ENCODE measurements at places on chromosomes 2 and 18. TPM values are rescaled to one million over a fixed set of nuclear protein-coding genes. Genes with fewer than 3 reads are reported as not detected.

GRCh38 chr2:186534406-186534805 lies 48.3 kb downstream of the ZC3H15 start:
- no peak for DNase-seq

GRCh38 chr2:228777855-228778355 lies 493.2 kb downstream of the PID1 start:
- no peak for DNase-seq

GRCh38 chr2:215772634-215773563 lies 240.5 kb downstream of the MREG start:
- no peak for DNase-seq

ATP8B1 gene
- not detected for total RNA-seq

GRCh38 chr2:8408560-8409460 lies 273.0 kb upstream of the ID2 start:
- DNase-seq: peak; percentile 85

- DNase-seq: no peak
Measured at GRCh38 chr18:12044591-12044990, 49.1 kb upstream of the ANKRD62 start.

- DNase-seq: no peak
Measured at GRCh38 chr2:64601785-64602391, 51.8 kb downstream of the SERTAD2 start.

RESP18 gene
- total RNA-seq: not detected

GRCh38 chr2:2866459-2866858 lies 511.2 kb downstream of the EIPR1 start:
- no peak for DNase-seq

ABCB11 gene
- not detected for total RNA-seq

HIBCH gene
- total RNA-seq: 15.2 TPM

DNA sequence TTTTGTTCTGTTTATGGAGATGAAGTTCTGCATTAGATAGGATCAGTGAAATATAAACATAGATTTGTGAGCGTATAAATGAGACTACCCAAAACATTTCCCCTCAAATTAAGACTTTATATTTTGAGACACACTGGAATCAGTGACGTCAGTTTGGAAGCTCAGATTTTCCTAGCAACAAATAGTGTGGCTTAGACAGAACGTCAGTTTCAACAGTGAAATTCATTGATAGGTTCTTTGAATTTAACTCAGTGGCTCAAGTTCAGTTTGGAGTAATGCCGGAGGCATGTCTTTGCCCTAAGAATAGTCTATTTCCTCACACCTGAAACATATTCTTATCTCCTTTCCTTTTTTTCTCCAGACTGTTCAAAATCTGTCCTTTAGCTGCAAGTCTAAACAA lies 113.6 kb upstream of the ARHGAP15 start:
- no peak for DNase-seq

GPR39 gene
- not detected for total RNA-seq

SPTBN1 gene
- 120 TPM for total RNA-seq

DNA sequence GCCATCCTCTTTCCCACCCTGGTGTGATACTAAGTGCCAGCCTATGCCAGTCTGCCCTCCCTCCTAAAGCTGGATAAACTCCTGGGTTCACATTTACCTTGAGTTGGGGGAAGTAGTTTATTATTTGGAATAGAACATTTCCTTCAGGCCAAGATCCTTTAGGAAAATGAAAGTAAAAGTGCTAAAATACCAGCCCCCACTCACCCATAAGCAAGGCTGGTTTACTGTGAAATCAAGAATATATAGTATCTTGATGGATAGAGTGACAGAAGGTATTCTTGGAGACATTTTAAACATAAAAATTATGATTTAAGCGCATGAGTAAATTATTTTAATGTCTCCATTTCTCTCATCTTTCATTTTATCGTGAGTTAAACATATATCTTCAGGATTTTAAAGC lies 27.1 kb downstream of the ZNF532 start:
- DNase-seq: no peak

DNA sequence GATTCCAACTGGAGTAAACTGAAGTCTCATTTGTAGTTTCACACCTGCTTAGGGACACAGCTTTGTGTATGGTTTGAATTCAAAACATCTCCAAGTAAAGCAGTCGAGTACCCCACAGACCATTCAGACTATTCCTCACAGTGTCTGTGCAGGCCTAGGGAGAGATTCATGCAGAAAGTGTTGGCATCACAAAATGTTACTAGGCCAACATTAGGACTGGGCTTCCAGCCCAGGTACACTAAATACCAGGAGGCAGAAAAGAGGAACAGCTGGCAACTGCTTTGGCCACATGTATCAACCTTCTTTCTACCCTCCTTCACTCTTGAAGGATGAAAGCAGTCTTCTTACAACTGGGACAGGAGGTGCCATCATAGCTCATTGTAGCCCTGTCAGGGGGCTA lies 270.4 kb upstream of the TMEFF2 start:
- DNase-seq: no peak

DNA sequence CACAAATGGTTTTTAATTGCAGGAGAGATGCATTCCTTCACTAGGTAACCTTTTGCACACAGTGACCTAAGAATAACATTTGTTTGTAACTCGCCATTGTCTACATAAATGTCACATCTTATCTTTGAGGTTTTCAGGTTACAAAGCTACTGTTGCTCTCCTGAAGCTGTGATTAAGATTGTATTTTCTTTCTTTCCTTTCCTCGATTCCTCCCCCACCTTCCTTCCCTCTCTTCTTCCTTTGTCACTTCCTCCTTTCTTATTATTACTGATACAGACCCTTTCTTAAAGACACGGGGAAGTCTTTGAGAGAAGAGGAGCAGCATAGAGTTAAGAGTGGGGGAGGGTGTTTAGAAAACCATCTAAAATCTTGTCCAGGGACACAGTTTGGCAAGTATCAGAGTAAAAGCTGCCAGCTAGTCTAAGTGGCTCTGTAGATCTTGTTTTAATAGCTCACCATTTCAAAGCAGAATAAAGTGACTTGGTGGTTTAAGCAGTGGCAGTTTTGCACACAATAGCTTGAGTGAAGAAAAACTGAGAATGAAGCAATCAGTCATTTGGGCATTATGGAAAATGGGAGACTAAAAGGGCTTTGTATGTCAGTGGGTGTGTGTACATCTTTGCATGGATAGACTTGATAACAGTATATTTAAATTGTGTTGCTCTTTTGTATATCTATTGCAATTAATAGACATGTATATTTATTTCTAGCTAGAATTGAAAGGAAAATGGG lies 10.9 kb downstream of the CERS6 start:
- no peak for DNase-seq

DNA sequence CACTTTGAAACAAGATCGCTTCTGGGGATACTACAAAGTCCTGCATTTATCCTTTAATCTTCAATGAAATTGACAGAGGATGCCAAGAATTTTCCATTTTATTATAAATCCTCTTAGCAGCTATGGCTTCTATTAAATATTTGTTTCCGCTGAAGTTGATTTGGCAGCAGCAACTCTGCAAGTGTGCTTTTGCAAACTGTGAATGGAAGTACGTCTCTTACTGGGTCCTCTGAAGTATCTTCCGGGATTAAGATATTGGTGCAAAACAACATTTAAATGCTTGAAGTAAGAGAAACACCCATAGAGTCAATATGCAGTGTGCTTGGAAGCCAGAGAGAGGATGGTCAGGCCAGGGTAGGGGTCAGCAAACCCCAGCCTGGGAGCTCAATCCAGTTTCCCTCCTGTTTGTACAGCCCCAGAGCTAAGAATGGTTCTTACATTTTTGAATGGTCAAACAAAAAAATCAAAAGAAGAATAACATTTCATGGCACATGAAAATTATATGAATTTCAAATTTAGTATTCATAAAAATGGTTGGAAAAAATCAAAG lies 13.6 kb downstream of the CCDC68 start:
- DNase-seq: no peak

TUBA4B gene
- not detected for total RNA-seq

TWIST2 gene
- not detected for total RNA-seq

SLC8A1 gene
- 0.58 TPM for total RNA-seq

TMEM178A gene
- total RNA-seq: 1.9 TPM

GRCh38 chr2:191701696-191702095 lies 23.8 kb downstream of the NABP1 start:
- DNase-seq: no peak

DNA sequence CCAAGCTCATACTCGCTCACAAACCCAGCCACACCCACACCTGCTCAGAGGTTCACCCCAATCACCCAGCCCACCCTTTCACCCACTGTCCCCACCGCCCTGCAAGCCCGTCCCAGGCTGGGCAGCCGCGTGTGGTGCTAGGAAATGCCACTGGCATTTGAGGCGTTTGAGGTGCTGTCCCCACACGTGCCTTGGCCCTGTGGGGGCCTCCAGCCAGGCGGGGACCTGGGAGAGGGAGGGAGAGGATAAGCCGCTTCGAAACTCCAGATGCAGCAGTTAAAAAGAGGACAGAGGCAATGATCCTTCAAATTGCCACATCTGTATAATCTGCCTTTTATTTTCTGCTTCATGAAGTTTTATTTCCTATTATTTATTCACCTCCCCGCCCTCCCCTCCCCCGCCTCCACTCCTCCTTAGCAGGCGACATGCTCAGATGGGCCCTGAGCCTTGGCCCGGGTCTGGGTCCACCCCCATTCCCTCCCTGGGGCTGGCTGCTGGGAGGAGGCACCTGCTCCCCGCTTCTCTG lies 35.9 kb downstream of the PSD4 start:
- no peak for DNase-seq

GRCh38 chr18:74451148-74451547 lies 6.0 kb downstream of the DIPK1C start:
- DNase-seq: no peak

DNA sequence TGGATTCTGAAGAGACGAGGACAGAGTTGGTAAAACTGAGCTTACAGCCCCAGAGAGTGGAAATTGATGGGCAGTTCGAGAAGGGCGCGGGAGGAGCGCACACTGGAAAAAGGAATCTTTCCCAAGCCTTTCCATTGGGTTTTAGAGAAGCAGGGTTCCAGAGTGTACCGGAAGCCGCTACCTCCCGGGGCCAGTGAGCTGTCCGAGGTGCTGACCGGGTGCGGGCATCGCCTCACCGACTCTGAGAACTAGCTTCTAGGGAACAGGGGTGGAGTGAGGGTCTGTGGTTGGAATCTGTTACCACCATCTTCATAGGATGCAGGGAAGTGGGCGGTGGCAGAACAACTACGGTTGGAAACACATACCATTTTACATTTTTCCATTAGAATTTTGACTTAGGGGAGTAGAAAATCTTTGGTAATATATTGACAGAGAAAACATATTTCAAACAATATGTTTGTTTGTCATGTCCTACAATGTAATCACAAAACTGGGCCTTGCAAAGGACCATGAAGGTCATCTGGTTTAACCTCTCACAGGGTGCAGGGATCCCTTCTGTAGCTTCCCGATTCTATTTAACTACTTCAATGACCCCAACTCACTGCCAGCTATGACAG lies 724 bp downstream of the NMS start:
- peak; percentile 7 for DNase-seq

GRCh38 chr18:25112821-25113434 lies 239.0 kb downstream of the ZNF521 start:
- no peak for DNase-seq

GRCh38 chr2:238790833-238791230 lies 57.1 kb upstream of the TWIST2 start:
- DNase-seq: no peak

GRCh38 chr2:104200533-104201168 lies 653.3 kb upstream of the POU3F3 start:
- no peak for DNase-seq

MERTK gene
- 2.0 TPM for total RNA-seq

GRCh38 chr18:52442686-52443085 lies 102.7 kb downstream of the DCC start:
- DNase-seq: no peak

DNA sequence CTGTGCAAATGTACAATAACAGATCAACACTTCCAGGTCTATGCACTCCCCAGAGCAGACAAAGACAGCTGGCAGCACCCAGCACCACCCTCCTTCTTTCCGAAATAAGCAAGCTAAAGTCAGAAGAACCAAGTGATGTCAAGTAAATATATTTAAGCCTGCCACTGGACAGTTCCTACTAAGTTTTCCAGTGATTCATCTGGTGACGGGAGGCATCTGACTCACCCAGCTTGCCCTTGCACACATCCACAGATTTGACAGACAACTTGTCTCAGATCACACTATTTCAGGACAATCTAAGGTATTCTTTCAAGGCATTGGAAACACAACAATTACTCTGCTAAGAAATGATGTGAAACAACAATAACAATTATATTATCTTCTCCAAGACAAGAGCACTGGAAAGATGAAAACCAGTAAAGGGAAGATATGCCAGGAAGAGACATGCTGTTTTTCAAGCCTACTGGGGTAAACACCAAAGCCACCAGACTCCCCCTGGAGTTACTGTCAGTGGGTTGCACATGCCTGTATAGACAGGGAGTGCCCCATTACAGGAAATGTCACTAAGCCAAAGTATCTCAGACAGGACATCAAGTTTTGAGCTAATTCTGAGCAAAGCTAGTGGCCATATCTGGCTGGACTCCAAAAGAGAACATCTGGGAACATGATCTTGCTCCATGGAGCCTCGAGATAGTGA lies 287.9 kb upstream of the KLHL29 start:
- no peak for DNase-seq

- no peak for DNase-seq
Measured at GRCh38 chr2:41998186-41999127, 49.4 kb upstream of the PKDCC start.

DNA sequence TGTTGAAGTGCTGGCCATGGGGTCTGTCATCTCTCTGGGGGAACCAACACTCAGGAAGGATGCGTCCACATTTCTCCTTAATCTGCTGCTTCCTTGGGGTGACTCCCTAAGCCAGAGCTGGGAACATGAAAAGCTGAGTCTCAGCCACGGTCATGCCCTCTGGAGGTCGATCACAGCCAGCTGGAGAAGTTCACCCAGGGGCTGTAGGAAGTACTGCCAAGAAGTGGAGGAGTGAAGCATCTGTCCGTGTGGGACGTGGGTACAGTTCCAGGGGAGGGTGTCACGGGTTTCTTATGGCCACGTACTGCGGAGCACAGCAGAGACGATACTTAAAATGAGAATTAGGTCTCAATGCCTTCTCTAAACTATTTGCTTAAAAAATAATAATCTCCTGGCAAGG lies 42.4 kb upstream of the IGFBP2 start:
- no peak for DNase-seq

EFR3B gene
- 0.93 TPM for total RNA-seq

DNA sequence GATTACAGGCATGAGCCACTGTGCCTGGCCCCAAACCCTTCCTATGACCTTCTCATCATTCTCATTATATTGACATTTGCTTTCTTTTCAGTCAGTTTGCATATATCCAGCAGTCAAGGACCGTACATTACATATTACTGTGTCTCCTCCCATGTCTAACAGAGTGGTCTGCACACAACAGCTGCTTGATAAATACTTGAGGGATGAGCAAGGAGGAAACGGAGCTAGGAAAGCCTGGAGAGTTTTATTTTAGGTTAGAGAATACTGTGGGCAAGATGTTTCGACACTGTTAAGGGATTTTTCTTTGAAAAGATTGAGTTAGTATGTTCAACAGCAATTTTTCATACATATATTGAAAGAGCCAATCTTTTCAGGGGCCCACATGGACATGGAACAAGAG lies 76.2 kb upstream of the CHRNA1 start:
- no peak for DNase-seq

DNA sequence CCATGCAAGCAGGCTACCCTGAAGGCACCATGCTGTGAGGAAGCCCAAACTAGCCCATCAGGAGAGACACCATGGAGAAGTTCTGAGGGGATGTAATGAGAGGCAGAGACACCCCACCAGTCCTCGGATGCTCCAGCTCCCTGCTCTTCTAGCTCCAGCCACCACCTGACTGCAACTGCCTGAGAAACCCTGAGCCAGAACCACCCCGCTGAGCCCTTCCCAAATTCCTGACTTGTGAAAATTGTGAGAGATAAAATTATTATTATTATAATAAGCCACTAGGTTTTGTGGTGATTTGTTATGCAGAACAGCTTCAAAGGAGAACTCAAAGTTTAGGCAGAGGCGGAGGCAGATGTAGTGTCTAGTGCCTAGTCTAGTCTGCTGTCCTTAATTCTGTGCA lies 67.1 kb upstream of the HK2 start:
- no peak for DNase-seq
